ENCODE measurements at places on chromosomes 6 and 20. TPM values are rescaled to one million over a fixed set of nuclear protein-coding genes. Genes with fewer than 3 reads are reported as not detected.

DNA sequence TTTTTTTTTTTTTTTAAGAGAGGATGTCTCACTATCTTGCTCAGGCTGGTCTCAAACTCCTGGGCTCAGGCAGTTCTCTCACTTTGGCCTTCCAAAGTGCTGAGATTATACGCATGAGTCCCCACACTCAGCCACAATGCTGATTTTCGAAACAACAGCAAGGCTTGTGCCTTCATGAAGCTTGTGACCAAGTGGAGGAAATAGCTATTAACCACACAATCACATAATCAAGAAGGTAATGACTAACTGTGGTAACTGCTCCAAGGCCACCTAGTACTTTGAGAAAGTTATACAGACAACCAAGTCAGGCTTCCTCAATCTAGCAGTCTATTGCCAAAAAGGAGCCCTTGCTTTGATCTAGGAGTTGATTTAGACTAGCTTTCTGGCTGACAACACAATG is 46.3 kb downstream of the SOD2 start:
- DNase-seq = no peak

The KCNS1 gene
- not detected for total RNA-seq

The MYLK2 gene
- not detected for total RNA-seq

DNA sequence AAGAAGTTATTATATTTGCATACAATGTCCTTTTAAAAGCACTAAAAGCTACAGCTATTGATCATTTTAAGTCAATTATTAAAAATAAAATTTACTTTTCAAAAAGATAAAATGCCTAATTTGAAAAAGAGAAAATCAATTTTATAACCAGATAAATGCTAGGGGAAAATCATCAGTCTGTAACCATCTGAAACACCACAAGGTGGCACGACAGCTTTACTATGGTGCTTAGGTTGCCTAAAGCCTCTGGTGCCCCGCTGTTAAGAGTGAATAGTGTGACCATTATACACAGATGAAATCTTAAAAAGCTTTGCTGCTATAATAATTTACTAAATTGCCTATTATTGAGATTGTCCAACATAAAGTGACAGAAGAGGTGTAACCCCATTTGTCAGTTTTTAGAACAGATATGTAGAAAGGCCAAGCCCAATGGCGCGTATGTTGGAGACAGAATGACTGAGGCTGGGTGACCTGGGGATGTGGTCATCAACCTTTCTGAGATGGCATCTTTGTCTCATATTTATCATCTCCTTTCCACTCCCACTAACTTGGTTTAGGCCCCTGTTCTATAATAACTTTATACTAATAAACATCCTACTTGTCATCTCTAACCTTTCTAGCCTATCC is 100.8 kb downstream of the MOXD1 start:
- DNase-seq = no peak

GRCh38 chr20:50467718-50468356 is 42.3 kb upstream of the PTPN1 start:
- DNase-seq = no peak

GRCh38 chr20:13788167-13788834 is 3.5 kb downstream of the NDUFAF5 start:
- DNase-seq = no peak
